ENCODE measurements at places on chromosomes 7 and 10. TPM values are rescaled to one million over a fixed set of nuclear protein-coding genes. Genes with fewer than 3 reads are reported as not detected.

DNA sequence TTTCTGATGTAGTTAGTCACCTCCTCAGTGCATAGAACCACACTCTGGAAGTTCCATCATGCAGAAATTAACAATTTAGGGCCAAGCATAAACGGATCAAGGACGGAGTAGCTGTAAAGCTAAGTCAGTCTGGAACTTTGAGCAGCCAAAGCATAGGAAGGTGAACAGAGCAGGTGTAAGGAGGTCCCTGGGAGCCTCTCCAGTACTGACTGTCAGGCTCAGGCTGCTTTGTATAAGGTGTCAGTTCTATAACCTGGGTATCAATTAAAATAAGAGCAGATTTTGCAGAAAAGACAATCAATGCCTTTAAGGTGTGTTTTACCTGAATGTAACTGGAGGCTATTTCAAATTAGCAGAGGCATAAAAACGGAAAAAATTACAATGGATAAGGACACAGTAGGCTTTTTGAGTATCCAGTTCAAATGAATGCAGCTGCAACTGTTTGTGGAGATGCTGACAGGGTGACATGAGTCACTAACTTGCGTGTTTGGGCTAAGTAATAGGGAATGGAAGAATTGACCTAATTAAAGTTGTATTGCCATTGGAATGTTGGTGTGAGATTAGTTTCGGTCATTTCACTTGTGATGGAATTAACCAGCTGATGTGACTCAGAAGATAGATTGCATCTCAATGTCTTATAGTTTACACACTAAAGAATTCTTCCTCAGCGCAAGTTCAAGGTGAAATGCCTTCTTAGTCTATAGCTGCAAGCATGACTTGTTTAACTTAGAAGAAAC is 417.9 kb upstream of the CNTNAP2 start:
- DNase-seq = no peak

- no peak for DNase-seq
These were observed 11.0 kb downstream of the RASGEF1A start for GRCh38 chr10:43255634-43256431.

GRCh38 chr10:105197598-105198364 is 556.7 kb downstream of the SORCS3 start:
- DNase-seq = no peak

GRCh38 chr7:24381894-24382505 is 98.0 kb downstream of the NPY start:
- peak; percentile 22 for DNase-seq

GRCh38 chr7:69104023-69104422 is 494.3 kb upstream of the AUTS2 start:
- DNase-seq = no peak

DNA sequence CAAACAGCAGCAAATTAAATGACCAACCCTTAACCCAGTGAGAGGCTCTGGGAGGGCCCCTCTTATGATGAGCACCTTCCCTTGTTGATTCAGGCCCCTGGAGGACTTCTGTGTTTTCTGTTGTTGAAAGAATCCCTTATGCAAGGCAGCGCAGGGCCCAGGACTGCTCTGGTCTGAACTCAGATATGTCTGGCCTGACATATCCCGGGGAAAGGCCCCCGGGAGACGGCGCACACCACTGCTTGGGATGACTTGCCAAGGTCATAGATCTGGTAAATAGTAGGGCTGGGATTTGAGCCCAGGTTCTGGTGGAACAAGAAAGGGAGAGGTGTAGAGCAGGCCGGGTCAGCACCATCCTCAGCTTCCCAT is 124.0 kb downstream of the AOAH start:
- DNase-seq = no peak

The ITGB8 gene
- 23.6 TPM for total RNA-seq

The PTTG1IP2 gene
- not detected for total RNA-seq

The CALCR gene
- total RNA-seq = not detected
